ENCODE measurements at places on chromosomes 6 and 20.
A peak's percentile ranks its signal among the peaks of the same experiment; 100 is the strongest.

DNA sequence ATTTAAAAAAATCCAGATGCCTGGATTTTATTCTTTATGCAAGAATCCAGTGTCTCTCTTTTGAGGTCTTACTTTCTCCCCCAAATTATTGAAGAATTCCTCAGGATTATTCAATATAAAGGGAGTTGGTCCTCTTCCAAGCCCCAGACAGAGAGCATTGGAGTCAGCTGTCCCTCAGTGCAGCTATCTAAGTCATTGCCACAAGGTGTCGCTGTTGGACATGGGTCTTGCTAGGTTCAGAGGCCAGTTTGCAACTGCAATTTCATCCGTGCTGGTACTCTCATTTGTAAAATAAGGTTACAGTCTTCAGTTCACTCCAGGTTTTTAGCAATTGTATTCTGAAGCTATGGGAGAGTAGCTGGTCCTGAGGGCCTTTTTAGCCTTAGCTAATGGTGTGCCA, 27.8 kb downstream of the CCN2 start:
- peak; percentile 36 for ATAC-seq

DNA sequence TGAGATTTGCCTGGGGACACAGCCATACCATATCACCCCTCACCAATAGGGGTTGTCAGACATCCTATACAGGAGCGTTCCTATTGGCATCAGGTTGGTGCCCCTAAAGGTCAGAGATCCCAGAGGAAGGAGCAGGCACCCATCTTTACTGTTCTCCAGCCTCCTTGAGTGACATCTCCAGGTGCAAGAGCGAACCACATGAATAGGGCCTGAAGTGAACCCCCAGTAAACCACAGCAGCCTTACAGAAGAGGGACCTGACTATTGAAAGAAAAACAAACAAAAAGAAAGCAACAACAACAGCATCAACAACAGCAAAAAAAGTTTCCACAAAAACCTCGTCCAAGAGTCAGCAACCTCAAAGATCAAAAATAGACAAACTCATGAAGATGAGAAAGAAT, 32.7 kb upstream of the SENP6 start:
- ATAC-seq, result no peak

DNA sequence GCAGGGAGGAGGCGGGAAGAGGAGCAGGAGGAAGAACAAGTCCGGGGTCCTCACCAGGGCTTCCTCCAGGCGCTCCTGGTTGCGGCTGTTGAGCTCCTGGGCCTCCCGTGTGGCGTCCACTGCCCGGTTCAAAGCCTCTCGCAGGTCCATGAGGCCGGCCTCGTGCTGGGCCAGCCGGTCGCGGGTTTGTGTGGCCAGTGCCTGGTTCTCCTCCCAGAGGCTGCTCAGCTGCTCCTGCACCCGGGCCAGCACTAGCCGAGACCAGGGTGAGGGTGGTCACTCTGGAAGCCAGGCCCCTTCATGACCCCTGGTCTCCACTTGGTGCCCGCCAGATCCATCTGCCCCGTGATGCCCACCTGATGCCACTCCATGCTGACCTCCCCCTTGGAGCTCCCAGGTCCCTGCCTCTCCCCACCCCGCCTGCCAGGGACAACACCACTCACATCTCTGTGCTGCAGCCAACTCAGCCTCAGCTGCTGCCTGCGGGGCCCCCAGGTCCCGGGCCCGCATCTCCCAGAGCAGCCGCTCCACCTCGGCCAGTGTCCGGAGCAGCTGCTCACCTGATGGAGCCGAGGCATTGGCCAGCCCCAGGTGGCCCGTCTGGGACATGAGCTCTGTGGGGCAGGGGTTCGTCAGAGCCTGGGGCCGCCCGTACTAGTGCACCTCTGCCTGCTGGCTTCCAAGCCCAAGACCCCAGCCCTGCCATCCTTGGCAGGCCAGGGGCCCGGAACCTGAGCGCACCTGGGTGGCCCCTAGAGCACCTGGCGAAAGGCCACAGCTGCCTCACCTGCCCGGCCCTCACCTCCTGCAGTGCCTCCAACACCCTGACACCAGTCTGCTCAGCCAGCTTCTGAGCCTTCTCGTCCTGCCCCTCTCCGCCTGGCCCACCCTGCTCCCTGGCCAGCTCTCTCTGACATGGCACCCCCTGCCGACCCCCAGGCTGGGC, 15.9 kb downstream of the ADRM1 start:
- no peak for ATAC-seq

DNA sequence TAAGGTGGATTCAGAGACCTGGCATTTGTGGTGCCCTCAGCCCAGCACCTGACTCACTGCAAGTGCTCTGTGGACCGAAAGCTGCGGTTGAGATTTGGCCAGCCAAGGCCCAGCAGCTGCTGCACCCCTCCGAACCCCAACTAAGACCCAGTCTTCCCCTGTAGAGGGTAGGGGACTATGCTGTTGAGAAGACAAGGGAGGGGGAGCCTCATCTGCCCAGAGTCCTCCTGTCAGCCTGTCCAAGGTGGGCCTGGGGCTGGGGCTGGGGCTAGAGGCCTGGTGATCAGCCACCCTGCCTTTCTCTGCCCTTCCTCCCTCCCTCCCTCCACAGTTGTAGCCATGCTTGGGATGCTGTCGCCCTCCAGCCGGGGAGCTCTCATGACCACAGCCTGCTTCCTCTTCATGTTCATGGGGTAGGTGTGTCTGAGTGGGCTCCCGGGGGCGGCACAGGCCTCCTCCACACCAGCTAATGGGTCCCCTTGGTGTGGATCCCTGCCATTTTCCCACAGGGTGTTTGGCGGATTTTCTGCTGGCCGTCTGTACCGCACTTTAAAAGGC, 40.9 kb downstream of the TM9SF4 start:
- ATAC-seq, result no peak

GRCh38 chr6:41470029-41470330, 76.2 kb upstream of the FOXP4 start:
- peak; percentile 15 for ATAC-seq

GRCh38 chr20:2874456-2874855, 1.2 kb downstream of the PTPRA start:
- no peak for ATAC-seq
